Left renal cortex interstitium (tissue), 4 donors: ENCODE measurements at places on chromosomes 1 and 21.

DNA sequence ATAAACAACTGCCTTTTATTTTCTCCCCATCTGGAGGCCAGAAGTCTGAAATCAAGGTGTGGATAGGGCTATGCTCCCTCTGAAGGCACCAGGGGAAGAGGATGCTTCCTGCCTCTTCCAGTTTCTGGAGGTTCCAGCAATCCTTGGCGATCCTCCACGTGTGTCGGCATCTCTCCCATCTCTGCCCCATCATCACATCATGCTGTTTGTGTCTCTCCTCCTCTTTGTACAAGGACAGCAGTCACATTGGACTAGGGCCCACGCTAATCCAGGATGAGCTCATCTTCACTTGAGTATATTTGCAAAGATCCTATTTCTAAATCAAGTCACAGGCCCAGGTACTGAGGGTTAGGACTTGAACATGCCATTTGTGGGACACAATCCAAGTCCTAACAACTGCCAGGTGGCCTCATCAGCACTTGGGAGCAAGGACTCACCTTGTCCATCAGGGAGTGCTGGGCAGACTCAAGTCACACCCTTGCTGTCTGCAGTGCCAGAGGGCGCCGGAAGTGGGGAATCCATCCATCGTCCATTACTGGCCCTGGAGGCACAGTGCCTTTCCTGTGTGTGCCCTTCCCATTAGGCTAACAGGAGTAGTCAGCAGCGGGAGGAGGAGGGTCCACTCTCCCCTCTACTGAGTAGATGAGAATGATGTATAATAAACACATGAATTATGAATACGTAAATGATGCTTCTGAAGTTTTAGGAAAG lies 185.4 kb upstream of the AJAP1 start:
- no peak for DNase-seq

- DNase-seq = no peak
Measured at GRCh38 chr1:15286452-15286851, 39.4 kb downstream of the FHAD1 start.

DNA sequence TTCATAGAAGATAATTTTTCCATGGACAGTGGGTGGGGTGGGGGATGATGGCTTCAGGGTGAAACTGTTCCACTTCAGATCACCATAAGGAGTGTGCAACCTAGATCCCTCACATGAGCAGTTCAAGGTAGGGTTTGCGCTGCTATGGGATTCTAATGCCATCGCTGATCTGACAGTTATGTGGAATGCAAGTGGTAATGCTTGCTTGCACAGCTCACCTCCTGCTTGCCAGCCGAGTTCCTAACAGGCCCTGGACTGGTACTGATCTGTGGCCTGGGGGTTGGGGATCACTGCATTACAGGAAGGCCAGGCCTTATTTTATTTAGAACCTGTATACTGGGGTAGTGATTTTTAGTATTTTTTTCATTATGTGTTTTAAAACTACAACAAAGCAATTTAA lies 22.0 kb downstream of the MAN1A2 start:
- no peak for DNase-seq

GRCh38 chr21:33924766-33925100 lies 9.1 kb upstream of the ATP5PO start:
- no peak for DNase-seq

GRCh38 chr1:1165900-1166421 lies 7.7 kb upstream of the TTLL10 start:
- no peak for DNase-seq

- DNase-seq = no peak
Measured at GRCh38 chr1:214372092-214372491, 91.1 kb downstream of the SMYD2 start.

DNA sequence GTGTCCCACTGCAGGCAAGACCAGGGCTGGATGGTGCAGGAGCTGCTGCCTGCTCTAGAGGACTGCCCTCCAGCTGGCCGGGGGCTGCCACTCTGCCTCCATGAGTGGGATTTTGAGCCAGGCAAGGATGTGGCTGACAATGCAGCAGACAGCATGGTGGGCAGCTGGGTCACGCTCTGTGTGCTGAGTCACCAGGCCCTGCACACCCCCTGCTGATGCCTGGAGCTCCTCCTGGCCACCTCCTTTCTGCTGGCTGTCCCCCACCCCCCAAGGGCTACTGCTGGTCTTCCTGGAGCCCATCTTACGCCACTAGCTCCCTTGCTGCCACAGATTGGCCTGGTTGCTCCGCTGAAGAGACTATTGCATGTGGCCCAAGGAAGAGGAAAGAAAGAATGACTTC lies 3.9 kb upstream of the ZSCAN20 start:
- no peak for DNase-seq

GRCh38 chr1:160046494-160047110 lies 14.8 kb upstream of the PIGM start:
- no peak for DNase-seq

DNA sequence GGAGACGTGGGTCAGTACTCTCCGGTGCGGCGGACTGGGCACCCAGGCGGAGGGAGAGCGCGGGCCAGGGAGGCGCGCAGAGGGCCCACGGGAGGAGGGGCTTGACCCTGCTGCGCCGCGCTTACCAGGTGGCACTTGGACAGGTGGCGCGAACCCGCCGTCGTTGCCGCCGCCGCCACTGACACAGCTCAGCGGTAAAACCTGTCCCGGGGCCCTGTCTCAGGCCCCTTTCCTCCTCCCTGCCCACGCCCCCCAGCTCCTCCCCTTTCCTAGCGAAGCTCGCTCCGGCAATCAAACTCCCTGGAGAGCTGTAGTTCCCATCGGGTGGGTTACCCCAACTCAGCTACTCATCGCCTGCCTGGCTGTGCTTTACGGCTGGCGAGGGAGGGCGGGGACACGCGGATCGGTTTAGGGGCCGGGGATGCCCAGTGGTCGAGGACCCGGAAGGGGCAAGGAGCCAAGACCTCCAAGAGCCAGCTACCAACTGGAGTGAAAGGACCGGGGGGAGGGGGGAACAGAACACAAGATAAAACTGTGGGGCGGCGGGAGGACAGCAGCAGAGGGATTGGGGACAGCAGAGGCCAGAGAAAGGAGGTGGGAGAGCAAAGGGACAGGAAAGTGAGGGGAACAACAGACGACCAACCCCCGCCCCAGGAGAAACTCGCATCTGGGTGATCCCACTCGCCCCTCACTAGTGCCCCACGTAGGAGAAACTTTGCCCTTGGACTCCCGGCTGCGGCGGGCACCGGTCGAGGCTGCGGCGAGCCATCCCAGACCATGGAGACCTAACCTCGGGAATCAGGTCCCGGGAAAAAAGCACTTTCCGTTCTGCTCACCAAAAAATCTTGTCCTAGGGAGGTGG lies 2.9 kb downstream of the GFI1 start:
- no peak for DNase-seq

- DNase-seq = no peak
Measured at GRCh38 chr21:33481314-33481943, 1.7 kb upstream of the TMEM50B start.

DNA sequence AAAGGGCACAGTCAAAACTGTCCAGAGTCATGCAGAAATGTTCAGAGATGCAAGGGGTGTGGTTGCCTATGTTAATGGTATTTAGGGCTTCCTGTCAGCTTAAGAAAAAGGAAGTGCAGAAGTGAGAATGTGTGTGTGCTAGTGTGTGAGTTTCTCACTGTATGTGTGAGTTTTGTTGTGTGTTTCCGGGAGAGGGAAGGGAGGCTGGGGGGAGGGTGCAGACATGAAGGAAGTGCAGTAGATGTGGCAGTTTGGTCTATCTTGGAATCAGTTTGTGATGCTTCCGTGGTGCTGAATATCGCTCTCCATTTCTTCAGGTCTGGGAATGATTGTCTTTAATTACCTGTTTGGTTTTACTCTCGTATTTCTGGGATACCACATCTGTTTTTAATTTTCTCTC lies 16.5 kb upstream of the ATP6V1G3 start:
- DNase-seq = no peak
